ENCODE measurements at places on chromosomes 12 and 14.

GRCh38 chr14:54665946-54666345 lies 99.0 kb downstream of the SAMD4A start:
- DNase-seq = no peak

GRCh38 chr12:55729819-55730818 lies 1.3 kb upstream of the CD63 start:
- DNase-seq = no peak

DNA sequence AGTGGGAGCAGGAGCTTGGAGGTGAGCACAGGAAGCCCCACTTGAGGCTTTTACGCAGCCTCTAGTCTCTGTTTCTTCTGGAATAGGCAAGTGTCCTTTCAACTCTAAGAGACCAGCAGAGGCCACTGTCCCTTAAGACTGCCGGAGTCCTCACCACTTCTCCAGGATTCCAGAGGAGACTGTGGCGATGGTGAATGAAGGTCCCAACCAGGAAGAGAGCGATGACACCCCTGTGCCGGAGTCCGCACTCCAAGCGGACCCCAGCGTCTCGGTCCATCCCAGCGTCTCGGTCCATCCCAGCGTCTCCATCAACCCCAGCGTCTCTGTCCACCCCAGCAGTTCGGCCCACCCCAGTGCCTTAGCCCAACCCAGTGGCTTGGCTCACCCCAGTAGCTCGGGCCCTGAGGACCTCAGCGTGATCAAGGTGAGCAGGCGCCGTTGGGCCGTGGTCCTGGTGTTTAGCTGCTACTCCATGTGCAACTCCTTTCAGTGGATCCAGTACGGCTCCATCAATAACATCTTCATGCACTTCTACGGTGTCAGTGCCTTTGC lies 442 bp downstream of the FLVCR2 start:
- DNase-seq = no peak

DNA sequence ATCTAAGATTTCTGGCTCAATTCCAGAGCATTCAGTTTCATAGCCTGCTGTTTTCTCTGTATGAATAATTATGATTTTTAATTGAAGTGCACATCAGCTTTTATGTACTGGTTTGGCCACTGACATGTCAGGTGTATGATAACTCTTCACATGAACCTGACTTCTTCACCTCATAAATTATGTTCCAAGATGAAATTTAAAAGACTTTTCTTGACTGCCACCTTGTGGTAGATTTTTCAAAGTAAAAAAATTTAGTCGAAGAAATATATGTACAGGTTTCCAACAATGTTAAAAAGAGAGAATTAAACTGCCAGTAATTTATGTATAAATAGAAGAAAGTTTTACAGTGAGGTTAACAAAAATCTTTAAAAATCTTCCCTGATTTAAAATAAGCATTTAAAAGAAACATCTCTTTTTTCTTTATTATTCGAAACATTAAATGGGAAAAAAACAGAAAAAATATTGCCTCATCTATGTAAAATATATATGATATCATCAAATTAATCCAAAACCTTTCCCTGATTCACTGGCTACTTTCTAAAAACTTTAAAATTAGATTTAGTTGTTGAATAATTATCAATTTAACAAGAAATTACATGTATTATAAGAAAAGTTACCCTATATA lies 124.9 kb upstream of the ATXN7L3B start:
- DNase-seq = no peak

- no peak for DNase-seq
These were observed 107.9 kb upstream of the ESRRB start for GRCh38 chr14:76268047-76268431.

DNA sequence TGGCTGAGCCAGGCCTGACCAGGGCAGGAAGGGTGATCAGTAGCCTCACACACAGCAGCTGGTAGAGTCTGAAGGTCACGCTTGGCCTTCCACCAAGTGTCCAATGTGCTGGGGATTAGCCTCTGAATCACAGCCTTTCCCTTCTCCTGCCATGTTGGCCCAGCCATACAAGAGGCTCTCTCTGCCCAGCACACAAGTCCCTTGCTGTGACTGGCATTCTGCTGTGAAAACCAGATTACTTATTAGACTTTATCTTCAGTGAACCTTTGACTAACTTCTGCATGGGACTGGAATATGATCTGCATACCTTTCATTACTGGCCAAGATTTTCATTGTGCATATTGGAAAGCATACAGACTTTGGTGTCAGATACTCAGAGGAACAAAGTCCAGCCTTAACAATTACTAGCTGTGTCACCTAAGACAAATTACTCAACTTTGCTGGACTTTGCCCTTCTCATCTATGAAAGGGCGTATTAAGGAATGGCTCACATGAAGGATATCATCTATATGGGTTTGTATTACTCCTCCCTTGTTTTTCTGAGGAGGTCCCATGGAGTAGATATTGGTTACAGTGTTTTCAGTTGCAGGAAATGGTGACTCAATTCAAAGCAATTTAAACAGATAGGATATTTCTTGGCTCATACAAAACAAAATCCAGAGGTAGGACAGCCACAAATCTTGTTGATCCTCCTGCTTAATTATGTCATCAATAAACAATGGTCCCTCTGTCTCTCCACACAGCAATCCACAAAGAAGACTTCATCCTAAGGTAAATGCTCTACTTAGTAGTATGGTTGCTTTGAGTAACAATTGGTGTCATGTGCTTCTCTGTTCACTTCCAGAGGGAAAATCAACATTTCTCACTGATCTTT lies 99.6 kb downstream of the DYRK2 start:
- DNase-seq = no peak

DNA sequence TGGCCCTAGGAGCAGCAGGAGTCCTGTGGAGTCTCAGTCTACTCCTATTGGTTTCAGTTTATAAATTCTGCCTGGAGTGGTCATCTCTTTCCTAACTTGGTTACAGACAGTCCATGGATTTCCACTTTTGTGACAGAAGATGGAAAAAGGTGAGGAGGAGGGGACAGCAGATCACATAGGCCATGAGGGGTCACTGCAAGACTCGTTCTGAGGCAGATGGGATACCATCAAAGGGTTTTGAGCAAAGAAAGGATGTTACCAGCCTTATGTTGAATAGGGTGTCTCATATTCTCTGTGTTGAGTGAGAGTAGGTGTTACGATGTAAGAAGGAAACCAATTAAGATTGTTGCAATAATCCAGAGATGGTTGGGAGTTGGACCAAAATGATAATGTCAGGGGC lies 15.3 kb downstream of the PDE3A start:
- no peak for DNase-seq

- DNase-seq = no peak
These were observed 3.1 kb downstream of the ADCY4 start for GRCh38 chr14:24331731-24332267.

- no peak for DNase-seq
These were observed 75.3 kb downstream of the AACS start for GRCh38 chr12:125140279-125141209.

GRCh38 chr12:89936631-89937030 lies 228.0 kb upstream of the ATP2B1 start:
- DNase-seq = no peak

DNA sequence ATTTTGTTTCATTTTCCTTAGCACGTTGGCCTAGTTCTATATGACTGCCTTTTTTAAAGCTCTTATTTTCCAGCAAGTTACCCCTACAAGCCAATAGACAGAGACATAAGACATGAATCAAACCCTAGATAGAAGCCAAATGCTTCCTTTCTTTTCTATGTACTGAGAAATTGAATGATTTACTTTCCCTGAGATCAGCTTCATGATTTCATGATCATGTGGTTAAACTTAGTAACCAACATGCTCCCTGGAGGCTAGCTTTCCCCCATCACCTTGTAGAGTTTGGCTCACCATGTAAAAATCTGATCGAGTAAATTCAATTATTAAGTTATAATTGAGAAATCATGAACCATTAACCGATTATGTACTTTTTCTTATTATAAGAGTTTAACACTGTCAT lies 148.1 kb upstream of the LRIG3 start:
- no peak for DNase-seq

DNA sequence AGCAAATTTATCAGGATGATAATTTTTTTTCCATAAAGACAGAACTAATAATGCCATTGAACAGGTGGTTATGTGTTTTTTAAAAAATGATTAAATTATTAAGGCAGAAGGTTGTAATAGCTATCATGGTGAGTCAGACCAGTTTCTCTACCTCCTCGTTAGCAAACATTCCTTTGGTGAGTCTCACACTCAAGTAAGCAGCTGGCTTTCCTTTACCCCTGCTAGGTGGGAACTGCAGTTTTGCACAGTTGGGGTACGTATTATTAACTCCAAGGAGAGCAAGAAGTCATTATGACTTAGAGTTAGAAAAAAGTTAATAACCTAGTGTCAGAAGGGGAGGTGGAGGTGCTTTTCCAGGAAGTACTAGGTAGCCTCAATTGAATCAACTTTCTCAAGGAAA lies 165.3 kb downstream of the SNAPC1 start:
- DNase-seq = no peak

DNA sequence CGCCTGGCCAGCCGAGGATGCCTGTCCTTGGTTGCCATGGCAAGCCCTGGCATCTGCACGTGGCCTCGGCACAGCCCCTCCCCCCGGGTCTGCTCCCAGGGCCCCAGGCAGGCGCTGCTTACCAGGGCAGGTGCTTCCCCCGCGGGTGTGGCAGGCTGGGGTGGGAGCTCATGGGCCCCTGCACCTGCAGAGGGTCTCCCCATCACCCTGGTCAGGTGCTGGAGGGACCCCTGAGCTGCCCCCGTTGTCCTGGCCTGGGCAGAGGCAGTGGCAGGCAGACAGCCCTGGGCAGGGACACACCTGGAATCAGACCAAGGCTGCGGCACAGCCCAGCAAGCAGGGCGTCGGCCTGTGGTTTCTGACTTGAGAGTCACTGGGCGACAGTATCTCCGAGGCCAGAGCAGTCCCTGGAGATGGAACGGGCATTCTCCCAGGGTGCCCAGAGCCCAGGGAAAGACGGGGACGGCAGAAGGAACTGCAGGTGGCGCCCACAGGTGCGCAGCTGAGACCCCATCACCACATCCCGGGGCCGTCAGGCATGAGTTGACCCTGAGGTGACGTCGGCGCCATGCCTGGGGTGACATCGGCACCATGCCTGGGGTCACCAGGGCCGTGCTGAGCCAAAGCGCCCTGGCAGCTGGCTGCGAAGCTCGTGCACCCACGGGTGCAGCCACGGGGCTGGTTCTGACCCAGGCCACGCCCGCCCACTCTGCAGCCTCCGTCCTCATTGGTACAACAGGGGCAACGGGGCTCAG lies 56.1 kb upstream of the FBRSL1 start:
- no peak for DNase-seq

GRCh38 chr12:94792693-94793092 lies 142.3 kb upstream of the TMCC3 start:
- no peak for DNase-seq

- no peak for DNase-seq
These were observed 96.9 kb downstream of the STXBP6 start for GRCh38 chr14:24952851-24953666.

GRCh38 chr14:103861413-103862392 lies 14.3 kb upstream of the PPP1R13B start:
- no peak for DNase-seq

DNA sequence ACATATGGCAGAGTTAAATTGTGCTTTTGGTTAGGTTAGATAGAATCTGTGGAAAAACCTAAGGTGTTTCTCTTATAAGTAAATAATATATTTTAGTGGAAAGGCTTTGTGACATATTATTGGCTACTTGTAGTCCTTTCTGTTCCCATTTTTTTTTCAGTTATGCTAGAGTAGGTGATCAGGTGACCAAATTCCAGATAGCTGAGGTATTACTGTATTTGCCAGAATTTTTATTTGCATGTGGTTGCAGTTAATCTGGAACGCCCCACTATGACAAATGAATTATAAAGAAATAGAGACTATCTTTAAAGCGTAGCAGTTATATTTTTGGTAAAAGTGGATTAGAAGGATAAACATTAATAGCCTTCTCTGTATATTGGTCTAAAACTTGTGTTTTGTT lies 52.0 kb downstream of the ARHGAP5 start:
- DNase-seq = no peak

DNA sequence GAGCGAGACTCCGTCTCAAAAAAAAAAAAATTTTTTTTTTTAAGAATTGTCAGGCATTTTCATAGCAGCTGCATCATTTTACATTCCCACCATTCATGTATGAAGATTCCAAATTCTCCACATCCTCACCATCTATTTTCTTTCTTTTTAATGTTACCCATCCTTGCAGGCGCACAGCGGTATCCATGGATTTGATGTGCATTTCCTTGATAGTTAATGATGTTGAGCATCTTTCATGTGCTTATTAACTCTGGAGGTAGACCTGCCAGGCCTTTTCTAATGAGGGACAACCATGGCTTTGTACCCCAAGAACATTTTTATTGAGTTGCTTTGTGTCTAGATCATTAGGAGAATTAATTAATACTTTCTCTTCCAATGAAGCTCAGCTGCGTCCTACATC lies 1.6 kb upstream of the RNF34 start:
- DNase-seq = no peak

GRCh38 chr14:59055006-59055405 lies 133.5 kb upstream of the DAAM1 start:
- DNase-seq = no peak

DNA sequence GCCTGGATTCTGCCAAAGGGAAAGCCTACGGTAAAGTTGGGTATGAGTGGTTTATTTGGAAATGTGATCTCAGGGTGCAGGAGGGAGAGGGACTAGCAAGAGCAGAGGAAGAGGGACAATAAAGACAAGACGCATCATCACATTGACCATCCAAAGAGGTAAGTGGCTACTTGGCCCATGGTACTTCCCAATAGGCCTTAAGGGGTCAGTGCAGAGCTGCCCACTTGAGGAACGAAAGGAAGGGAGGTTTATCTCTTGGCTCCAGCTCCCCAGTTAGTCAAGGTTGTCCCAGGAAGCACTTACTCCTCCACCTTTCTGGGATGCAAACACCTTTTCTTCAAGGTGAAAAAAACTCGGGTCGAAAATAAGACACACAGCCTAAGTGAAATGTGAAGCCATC lies 323.9 kb downstream of the TMEM132D start:
- DNase-seq = no peak

DNA sequence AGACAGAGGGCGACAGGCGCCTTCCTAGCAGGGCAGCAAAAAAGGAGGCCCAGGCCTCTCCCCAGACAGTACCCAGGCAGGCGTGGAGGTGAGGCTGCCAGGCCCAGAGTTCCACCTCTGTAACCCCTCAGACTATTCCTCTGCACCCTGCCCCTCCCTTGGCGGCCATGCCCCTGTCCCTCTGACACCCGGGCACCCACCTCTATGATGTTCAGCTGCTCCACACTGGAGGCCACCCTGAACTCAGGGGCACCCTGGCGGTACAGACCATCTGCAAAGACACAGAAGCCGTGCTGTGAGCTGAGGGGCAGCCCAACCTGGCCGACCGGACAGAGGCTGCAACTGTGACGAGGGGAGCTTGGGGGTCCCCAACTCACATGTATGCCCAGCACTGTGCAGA lies 20.1 kb downstream of the ARL6IP4 start:
- DNase-seq = no peak

GRCh38 chr14:101178184-101179072 lies 274.9 kb upstream of the RTL1 start:
- DNase-seq = no peak

DNA sequence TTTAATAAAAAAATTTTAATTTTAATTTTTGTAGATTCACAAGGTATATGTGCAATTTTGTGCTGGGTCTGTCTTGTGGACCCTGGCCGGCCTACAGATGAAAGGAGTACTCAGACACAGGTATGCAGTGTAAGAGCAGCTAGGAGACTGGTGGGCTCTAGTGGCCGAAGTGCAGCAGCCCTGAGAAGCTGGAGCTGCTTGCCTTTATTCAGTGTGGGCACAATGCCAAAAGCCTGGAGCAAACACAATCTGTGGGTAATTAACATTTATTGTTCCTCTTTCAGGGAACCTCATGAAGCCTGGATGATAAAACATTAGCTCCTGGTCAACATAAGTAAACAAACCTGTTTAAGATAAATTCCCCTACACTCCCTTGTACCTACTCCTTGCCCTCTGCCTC lies 135.7 kb upstream of the SEL1L start:
- no peak for DNase-seq

- DNase-seq = no peak
These were observed 6.9 kb downstream of the KRT3 start for GRCh38 chr12:52788876-52789636.

All from activated effector memory CD4-positive, alpha-beta T cell treated with Interleukin-2 at 50 U/mL for 16 hours (primary cell).